ENCODE measurements at places on chromosomes 1 and 21.

DNA sequence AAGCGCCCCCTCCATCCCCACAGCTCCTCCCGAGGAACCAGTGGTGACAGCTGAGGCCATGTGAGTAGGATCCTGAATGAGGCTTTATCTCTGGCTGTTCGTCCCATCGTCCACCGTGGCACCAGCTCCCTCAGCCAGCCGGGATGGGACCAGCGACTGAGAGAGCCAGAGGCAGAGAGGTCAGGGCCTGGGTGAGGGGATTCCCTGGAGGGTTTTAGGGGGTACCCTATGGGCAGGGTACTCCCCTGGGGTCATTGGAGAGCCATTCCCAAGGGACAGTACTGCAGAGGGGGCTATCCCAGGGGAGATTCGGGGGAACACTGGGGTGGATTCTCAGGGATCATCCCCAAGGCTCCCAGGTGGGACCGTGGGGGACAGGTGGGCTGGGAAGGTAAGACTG lies 2.4 kb downstream of the TMEM125 start:
- no peak for DNase-seq

- no peak for DNase-seq
Observed at GRCh38 chr21:33945652-33946270, 30.2 kb upstream of the ATP5PO start.

GRCh38 chr1:150809651-150810050 lies 1.6 kb upstream of the CTSK start:
- DNase-seq: no peak

GRCh38 chr1:75725266-75725665 lies 757 bp downstream of the ACADM start:
- DNase-seq: no peak

GRCh38 chr1:5200006-5200405 lies 545.6 kb downstream of the AJAP1 start:
- no peak for DNase-seq

DNA sequence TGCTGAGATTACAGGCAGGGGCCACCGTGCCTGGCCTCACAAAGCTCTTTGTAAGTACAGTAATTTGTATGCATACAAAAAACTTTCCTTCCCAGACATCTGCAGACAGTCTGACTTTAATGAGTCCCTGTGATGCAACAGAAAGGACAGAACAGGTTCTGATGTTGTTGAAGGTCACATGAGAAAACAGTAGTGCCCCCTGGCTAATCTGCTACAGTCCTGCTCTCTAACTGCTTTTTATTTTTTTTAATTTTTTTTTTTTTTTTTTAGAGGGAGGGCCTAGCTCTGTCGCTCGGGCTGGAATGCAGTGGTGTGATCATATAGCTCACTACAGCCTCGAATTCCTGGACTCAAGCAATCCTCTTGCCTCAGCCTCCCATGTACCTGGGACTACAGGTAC lies 36.7 kb downstream of the ACBD3 start:
- peak; percentile 5 for DNase-seq

DNA sequence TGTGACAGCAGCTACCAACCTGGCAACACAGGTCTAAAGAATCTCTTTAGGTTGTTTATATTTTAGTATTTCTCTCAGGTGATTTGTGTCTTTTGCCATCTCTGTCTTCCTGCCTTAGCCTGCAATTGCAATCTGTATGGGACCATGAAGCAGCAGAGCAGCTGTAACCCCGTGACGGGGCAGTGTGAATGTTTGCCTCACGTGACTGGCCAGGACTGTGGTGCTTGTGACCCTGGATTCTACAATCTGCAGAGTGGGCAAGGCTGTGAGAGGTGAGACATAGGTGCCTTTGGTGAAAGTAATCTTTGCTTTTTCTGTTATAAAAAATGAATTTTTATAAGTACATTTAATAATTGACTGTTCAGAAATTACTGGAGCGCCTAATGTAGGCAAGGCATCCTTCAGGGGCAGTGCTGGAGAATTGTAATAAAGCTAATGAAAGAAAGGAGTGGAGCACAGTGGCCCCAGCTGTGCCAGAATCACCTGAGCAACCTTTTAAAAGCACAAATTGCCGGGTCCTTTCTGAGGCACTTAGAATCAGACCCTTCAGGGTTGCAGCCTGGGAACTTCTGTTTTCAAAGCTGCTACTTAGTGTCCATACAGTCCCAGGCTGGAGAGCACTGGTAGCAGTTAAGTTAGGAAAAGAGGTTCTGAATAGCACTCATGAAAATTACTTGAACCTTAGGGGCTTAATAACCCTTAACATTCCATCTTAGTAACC lies 60.6 kb upstream of the LAMC2 start:
- no peak for DNase-seq

- DNase-seq: no peak
Observed at GRCh38 chr1:170664093-170664827, at the start of gene PRRX1. Gene PRRX1, plus strand, starts transcription at chr1:170664131. Its CDS starts 88 bp downstream, at chr1:170664219.

- no peak for DNase-seq
Observed at GRCh38 chr1:32180186-32181060, 948 bp downstream of the TXLNA start.

GRCh38 chr21:35987475-35987874 lies 72.9 kb downstream of the SETD4 start:
- DNase-seq: no peak

DNA sequence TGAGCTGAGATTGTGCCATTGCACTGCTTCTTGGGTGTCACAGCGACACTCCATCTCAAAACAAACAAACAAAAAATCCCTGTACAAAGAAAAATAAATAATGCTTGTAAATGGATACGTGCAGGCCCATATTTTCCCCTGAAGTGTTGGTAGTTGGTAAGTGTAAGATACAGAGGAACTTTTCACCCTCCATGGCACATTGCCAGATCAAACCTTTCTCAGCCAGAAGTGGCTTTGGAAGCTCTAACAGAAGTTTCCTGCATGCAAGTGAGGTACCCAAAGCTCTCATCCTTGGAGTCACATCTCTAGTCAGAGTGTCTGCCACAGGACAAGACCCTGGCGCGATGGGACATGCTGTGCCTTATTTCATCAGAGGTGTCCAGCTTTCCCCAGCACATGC lies 7.3 kb downstream of the NDUFV3 start:
- DNase-seq: no peak

DNA sequence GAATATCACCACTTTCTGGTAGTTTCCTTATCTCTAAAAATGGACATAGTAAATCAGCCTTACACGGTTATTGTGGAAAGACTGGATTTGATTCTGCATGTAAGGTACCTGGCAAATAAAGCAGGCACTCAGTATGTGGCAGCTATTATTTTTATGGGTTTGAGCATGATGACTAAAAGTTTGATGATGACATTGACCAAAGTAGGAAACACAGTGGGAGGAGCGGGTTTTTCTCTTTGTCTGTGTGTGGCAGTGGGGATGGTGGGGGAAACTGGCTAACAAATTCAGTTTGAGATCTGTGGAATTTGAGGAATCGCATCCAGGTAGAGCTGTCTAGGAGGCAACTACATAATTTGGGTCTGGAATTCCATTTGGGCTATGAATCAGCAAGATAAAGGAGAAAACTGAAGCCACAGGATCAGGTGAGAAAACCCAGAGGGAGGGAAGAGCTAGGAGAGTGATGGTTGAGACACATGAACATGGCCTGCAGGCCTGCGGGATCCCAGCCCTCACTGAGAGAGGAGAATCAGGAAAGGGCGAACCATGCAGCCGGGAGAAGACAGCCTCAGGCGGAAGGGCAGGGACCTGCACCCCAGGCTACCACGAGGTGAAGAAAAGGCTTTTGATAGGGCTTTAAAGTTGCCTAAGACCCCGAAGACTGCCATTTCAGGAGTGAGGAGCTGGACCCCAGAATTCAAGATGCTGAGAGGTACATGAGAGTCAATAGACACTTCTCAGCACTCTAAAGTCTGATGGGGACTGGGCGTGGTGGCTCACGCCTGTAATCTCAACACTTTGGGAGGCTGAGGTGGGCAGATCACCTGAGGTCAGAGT lies 52.2 kb downstream of the MEF2D start:
- DNase-seq: no peak

DNA sequence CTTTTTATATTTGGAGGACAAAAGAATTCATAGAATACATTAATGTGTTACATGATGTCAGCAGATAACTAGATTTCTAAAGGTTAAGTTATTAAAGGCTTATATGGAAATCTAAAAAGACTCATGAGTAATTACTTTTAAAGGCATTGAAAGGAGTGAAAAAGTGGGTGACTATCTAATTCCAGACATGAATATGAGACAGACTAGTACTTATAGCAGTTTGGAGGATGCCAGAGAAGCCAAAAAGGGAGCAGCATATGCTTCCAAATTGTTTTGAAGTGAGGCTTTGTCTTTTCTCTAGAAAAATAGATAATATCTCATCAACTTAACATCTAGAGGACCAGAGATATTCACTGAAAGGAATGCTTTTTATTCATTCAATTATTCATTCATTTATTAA lies 275.5 kb upstream of the CACYBP start:
- no peak for DNase-seq

DNA sequence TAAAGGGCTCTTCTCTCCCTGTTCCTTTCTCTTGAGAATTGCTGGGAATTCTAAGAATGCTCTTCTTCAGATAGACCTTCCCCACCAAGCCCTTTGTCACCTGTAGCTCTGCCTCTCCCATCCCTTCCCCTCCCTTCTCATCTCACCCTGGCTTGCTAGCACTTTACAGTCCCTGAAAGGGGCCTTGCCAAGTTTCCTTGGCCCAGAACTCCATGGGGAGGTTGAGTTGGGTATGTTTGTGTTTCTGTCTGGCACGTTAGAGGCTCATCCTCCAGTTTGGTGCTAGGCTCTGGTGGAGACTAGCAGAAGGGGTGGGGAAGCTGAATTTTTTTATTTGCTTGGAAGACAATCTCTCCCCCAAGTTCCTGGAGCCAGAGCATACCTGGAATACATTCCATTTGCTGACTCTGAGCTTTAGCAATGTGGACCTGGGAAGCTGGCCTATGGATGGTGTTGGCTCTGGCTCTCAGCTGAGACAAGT lies 4.9 kb downstream of the CGN start:
- DNase-seq: no peak

GRCh38 chr1:23427550-23427949 lies 3.0 kb upstream of the TCEA3 start:
- no peak for DNase-seq

- no peak for DNase-seq
Observed at GRCh38 chr1:117500584-117500983, 105.3 kb upstream of the TENT5C start.

DNA sequence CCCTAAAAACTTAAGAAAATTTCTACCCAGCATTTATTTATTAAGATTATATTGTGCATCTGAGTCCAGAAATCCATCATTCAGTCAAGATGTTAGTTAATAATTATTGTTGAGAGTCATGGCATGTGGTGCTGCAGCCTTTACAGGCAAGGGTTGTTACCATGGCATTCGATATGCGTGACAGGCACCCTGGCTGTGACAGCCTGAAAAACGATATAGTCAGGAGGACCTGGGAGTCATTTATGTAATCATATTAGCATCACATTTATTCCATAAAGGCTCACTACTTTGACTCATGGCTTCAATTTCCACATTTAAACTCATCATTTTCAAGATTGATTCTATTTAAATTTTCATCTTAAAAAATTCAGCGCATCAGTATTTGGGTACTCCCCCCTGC lies 68.0 kb downstream of the CACHD1 start:
- no peak for DNase-seq

- DNase-seq: no peak
Observed at GRCh38 chr1:2975466-2976179, 45.6 kb upstream of the ACTRT2 start.

DNA sequence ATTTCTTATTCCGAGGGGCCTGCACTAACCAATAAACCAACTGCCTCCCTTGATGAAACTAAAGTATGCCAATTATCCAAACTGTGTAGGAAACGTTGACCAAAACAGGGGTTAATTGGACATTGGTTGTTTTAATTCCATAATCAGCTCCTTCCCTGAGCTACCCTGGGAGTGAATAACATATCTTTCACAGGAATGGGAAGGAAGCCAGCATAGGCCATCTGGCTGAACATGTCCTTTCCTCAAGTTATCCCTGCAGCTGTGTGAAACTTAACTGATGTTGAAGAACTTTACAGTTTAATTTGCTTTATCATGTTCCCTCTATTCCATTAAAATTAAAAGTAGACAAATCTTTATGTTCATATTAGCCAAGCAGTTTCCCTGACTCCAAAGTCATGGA lies 75.4 kb downstream of the NRIP1 start:
- DNase-seq: peak; percentile 18

DNA sequence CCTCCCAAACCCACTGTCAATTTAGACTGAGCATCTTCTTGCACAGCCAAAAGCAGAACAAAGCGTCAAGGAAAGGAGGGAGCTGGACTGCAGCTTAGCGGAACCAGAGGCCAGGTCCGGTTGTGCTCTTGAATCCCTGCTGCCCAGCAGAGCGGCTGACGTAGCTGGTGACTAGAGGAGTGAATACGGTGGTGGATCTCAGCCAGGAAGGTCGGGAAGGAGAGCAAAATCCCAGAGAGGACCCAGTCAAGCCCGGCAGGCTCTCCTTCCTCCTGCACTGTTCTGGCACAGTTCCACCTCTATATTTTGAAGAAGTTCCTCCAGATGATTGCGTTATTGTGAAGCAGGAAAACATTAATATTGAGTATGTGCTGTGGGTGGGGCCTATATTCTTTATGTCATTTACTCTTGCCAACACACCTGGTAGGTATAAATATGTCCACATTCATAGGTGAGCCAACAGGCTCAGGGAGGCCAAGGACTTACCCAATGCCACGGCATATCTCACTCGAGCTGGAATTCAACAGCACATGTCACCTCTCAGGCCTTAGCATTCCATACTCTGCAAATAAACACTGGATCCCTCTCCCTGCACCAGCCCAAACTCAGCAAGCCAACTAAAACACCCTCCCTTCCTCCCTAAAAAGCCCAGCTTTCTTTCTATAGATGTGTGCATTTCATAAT lies 23.6 kb upstream of the ABCB10 start:
- DNase-seq: no peak

- no peak for DNase-seq
Observed at GRCh38 chr1:40386359-40386723, 12.8 kb downstream of the SMAP2 start.

DNA sequence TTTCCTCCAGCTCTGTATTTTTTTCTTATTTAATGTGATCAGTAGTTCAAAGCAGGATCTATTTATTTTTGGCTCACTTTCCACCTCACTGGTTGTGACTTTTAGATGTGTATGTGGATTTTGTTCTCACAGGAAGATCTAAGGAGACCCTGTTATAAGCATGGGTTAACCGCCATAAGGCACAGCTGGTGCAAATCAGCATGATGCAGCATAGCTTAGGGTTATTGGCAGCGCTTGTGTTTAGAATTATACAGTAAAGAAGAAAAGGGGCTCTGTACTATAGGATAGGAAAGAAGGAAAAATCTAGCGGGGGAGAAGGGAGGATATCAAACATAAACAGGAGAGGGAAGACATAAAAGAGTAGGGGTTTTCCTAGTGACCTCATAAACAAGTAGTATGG lies 26.9 kb upstream of the RGL1 start:
- no peak for DNase-seq

- DNase-seq: no peak
Observed at GRCh38 chr1:72896256-72896655, 613.9 kb upstream of the NEGR1 start.

DNA sequence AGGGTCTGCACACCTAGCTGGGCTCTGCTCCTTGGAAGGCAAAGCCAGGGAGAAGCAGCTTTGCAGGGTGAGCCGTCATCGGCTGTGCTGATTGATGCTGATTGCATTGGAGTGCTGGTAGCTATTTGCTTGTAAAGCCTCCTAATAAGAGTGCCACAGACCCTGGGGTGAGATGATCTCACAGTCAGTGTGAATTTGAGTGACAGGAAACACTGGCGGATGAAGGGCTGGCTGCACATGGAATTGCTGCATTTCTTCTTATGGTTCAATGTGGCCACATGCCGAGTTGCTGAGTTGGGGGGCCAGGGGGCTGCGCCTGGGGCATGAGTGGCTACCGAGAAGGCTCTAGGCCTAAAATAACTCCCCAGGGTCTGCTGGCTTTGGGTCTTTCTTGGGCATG lies 138.2 kb upstream of the CACNA1E start:
- DNase-seq: no peak

All from AG09319 (cell line).